ENCODE measurements at places on chromosomes 11 and 22.

- no peak for DNase-seq
Observed at GRCh38 chr22:19590696-19591095, 66.5 kb upstream of the CLDN5 start.

GRCh38 chr11:77560605-77561004, 29.1 kb upstream of the AQP11 start:
- no peak for DNase-seq

GRCh38 chr22:35152316-35152715, 86.4 kb downstream of the ISX start:
- DNase-seq = no peak

GRCh38 chr22:36982136-36982535, 37.1 kb downstream of the TST start:
- no peak for DNase-seq

- no peak for DNase-seq
Observed at GRCh38 chr11:127962416-127962815, 624.9 kb downstream of the ETS1 start.

DNA sequence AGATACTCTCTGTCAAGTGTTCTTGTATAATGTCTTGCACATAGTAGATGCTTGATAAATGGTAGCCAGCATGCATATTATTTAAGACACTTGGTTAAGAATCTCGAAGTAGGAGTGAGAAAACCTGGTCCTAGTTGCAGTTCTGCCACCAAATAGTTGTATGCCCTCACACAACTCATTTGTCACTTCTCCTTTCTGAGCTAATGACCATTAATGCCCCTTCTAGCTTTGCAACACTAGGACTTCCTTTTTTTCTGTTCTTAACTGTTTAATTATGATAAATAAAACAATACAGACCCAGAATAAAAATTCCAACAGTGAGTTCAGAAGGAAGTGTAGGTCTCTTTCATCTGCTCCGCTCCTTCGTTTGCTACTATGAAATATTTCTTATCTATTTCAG, 453.6 kb downstream of the TMEM135 start:
- no peak for DNase-seq

GRCh38 chr22:19663286-19663815, 51.0 kb upstream of the SEPTIN5 start:
- DNase-seq = no peak

- DNase-seq = no peak
Observed at GRCh38 chr22:42967005-42967404, 47.9 kb downstream of the PACSIN2 start.

GRCh38 chr11:93672280-93672679, 10.8 kb downstream of the CEP295 start:
- DNase-seq = no peak

DNA sequence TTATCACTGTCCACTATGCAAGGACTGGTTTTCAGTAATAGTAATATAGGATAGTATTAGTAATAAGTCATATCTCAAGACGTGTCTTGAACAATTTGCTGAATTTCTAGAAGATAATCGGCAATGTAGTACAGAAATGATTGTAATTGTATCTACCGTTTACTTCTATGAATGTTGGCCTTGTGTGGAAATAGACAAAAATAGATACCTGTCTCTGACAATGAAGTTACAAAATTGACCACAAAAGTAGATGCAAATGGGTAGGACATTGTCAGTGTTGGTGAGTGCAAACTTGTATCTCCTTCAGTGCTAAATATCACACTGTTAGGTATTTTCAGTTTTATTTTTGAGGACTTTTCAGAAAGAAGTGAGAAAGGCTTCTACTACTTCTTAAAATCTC, 43.1 kb downstream of the SVIP start:
- DNase-seq = no peak

DNA sequence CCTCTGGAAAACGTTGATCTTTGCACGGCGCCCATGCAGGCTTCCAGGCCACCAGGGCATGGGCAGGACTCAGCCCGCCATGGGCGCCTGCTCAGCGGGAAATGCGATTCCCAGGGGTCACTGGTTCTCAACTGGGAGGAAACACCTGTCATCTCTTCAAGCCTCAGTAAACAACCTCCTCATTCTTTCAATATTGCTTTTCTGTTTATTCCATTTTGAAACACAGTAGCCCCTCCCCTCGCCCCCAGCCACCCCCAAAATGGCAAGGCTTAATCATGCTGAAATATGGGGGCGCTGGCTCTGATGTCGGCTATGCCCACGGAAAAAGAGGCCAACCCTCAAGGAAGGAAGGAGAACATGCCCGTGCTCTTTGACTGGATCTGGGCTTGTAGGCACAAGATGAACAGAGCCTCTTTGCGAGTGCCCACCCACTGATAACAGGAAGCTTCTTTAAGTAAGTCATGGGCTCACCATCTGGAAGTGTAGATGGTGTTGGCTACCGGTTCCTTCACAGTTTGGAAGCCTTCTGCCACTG, 594 bp upstream of the POU2AF1 start:
- DNase-seq = no peak

- DNase-seq = no peak
Observed at GRCh38 chr22:35131525-35132000, 65.6 kb downstream of the ISX start.

DNA sequence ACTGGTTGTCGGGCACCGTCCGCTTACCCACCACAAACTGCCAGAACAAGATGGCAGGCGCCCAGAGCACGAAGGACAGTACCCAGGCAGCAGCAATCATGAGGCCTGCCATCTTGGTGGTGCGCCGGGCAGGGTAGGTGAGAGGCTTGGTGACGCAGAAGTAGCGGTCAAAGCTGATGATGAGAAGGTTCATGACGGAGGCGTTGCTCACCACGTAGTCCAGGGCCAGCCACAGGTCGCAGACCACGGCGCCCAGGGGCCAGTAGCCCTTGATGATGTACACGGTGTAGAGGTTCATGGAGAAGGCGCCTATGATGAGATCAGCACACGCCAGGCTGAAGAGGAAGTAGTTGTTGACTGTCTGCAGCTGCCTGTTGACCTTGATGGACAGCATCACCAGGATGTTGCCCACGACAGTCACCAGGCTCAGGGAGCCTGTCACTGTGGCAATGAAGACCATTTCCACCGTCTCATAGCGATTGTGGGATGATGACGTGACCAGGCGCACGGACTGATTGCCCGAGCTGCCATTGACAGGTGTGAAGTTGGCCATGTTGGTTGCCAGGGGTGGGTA, 4.6 kb downstream of the MDK start:
- DNase-seq = no peak

DNA sequence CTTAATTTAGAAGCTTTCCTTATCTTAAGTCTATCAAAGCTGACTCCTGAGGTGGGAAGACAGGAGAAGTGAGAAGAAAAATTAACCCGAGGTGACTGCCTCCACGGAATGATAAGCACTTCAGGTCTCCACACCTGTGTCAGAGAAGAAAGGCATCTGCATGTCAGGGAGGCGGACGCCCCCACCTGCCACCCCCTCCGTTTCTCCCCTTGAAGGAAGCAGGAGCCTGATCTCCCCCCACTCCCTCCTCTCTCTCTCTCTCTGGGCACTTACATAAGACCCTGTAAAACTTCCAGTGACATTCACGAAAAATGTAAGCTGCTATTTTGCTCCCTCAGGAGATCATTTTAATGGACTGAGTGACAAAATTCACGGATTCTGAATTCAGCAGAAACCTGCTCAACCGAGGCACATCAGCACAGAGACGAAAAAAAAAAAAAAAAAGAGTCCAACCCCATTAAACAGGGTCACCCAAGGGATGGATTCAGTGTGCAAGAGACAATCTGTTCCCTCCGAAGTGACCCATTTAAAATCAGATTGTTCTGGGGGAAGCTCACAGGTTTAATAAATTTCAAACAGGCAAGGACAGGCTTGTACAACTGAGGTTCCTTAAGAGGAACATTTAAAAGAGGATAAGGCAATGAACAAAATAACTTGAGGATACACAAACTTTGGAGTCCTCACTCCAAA, 1.5 kb downstream of the LARGE1 start:
- no peak for DNase-seq

DNA sequence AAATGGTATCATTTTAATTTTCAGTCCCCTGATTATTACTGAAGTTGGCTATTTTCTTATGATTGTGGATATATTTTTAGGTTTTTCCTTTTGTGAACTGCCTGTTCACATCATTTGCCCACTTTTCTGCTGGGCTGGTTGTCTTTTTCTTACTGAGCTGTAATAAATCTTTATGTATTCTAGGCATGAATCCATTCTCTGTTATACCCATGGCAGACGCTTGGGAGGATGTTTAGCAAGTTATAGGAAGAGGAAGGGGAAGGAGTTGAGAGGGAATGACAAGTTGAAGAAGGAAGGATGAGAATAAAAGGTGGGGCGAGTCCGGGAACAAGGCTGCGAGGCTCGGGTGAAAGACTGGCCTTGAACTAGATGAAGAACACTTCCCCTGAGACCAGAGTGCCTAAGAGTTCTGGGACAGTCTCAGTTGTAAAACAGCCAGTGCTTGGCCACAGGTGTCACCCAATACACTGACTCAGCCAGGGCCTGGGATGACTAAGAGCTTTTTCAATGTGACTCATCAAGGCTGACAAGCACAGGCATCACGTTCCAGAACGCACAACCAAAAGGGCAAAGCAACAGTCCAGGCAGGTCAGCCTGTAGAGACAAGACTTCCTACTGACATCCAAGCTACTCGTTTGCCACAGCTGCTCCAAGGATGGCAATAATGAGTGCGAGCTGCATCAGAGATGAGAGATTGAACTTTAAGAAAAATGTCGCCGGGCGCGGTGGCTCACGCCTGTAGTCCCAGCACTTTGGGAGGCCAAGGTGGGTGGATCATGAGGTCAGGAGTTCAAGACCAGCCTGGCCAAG, 35.2 kb downstream of the LRFN4 start:
- peak; percentile 92 for DNase-seq

DNA sequence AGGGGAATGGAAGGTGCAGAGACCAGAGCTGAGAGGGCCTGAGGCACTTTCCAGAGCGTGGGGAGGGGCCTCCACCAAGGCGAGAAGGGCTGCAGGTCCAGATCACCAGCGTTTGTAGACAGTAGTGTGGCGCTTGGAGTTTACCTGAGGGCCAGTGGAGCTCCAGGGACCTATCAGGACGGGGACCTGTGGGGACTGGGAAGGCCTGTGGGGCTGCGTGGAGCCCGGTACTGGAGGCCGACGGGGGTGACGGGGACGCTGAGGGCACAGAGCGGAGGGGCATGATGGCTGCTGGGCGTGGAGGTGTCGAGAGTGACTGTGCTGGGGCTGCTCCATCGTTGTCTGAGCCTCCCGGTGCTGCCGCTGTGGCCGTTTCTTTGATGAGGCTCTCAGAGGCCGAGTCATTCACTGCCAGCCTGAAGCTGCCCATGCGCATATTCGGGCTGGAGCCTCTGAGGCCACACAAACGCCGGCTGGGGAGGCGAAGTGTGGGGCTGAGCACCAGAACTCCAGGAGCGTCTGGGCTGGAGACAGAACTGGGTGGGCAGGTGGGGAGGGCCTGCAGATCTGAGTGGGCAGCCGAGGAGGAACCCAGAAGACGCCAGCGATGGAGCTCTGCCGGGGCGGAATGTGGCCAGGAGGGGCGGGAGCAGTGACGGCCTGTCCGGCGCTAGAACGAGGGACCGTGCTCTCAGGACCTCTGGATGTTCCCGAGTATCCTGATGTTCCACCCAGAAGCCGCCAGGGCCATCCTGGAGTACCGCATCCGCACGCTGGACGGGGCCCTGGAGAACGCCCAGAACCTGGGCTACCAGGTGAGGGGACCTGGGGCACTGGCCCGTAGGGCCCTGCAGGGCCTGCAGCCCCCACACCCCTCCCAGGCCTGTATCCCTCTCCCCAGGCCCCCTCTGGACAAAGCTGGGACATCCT, 2.6 kb downstream of the PGGHG start:
- no peak for DNase-seq

DNA sequence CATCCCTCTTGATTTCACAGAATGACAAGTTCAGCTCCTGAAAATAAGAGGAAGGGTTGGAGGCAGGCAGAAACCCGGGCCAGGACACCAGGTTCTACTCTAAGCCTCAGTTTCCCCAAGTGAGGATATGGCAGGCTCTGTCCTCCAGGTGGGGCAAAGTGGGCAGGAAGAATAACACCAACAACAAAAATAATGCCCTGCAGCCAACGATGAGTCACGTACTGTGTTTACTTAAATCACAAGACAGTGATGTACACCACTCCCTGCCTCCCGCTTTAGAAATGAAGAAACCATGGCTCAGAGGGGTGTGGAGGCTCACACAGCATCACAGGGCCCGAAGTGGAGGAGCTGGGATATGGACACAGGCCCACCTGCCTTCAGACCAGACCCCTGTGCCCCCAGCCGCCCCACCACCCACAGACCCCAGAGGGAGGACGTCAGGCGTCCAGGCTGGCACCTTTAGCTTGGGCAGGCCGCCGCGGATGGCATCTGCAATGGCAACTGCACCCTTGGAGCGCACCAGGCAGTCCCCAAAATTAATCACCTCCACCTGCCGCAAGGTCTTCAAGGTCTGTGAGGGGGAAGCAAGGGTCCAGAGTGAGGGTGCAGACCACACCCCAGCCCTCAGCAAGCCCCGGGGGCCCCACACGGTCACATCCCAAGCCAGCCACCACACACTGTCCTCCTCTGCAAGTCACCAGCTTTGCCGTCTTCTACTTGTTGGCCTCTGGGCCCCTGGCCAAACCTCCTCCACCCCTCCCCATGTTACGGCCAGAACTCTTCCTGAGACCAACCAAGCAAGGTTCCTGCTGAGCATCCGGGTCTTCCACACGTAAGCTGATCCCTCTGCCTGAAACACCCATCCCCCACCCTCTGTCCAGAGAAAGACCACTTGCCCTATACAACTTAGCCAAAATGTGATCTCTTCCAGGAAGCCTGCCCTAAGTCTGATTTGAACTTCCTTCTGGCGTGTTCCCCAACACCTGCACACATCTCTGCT, 15.8 kb upstream of the CHADL start:
- DNase-seq = no peak

DNA sequence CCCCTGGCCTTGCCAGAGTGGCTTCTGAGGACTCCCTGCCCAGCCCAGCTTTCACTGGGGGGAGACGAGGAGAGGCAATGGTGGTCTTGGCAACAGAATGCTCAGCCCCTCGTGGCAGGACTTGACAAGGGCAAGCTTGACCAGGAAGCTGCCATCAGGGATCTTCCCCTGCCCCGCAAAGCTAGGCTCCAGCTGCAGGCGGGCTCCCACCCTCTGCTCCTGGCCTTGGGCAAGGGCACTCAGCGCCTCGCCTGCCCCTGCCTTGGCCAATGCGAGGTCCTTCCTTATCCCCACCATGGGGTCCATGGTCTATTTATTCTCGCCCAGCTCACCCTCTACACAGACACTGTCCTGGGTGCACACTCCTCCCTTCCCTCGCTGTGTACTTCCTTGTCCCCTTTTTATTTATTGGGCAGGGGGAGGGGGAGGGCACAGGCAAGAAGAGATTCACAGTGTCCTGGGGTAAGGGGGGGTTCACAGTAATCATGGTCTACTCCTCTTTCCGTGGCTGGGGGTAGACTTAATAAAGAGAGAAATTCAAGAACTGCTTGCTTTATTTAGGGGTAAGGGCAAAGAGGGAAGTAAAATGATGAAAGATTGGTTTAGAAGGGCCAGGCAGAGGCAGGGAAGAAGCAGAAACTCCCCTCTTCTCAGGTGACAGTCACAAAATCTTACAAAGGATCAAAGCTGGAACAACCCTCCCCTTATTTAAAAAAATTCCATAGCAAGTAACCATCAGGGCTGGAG, 1.6 kb downstream of the GPHA2 start:
- no peak for DNase-seq

Measured in gastrocnemius medialis (tissue), 4 donors.